ENCODE measurements at places on chromosomes 5 and 9.

DNA sequence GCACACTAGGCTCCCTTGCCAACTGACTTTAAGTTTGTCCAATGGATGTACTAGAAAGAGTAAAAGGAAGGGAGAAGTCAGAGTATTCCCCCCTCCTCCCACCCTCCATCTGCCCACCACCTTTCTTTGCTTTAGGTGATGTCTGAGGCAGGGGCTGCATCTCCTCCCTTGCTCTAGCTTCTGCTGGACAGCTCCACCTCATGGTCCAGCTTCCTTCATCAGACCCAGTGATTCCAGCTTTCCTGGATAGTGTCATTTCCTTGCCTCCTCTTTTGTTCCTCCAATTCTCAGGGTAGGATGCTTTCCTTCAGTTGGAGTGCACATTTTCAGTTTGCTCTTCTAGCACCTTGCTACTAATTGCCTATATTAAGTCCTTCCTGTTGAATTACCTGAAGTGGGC, 67.4 kb downstream of the RAD23B start:
- DNase-seq = no peak

DNA sequence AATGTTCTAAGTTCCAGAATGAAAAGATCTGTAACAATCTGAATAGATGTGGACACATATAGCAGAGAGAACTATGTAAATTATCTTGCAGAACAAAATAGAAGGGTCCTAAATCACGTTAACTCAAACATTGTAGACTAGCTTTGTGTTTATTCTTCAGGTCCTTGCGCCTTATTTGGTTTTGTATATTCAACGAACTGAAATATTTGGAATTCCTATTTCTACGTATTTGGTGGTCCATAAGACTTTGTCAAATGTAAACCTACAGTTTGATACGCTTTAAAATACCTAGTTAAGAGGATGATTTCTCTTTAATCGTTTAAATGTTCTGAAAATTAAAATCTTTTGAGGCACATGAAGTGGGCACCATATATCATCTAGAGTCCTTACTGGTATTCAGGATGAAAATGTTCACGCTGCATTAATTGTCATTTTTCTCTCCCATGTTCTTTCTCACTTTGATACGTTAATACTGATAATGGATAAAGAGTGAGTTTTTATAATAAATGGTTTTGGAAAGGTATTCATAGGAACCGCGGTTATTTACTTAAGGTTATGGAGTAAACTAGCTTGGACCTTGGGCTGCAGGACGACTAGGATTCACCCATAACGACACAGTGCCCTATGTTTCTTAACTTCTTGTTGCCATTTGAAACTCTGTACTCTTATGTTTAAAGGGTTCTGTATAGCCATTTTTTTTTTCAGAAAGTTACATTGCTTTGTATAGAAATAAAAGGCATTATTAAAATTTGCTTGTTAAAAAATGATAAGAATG, 45.3 kb downstream of the NDFIP1 start:
- no peak for DNase-seq

DNA sequence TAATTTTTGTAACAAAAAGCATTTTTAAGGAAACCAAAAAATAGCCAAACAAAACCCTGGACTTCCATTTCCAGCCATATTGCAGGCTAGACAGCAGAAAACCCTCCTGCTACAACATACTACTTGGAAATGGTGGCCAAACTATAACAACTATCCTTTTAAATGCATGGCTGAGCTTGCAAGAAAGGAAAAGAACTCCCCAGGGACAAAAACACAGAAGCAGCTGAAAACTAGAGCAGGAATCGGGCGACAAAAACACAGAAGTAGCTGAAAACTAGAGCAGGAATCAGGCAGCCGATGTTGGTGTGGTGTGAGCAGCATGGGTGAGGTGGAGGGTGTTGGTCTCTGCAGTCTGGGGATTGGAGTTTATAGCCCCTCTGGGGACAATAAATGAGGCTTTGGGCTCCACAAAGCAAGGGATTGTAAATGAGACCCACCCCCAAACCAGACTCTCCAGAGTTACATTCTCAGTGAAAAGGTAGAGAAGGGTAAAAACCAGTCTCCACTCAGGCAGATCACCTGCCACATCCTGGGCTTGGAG, 95.2 kb downstream of the C9orf50 start:
- DNase-seq = no peak

- DNase-seq = no peak
Observed at GRCh38 chr5:59554501-59554900, 339.0 kb downstream of the PDE4D start.

- DNase-seq = no peak
Observed at GRCh38 chr5:130706696-130707095, 458.4 kb downstream of the HINT1 start.

- no peak for DNase-seq
Observed at GRCh38 chr5:88685591-88686541, 197.1 kb downstream of the MEF2C start.

GRCh38 chr9:19405771-19406170, 3.0 kb upstream of the ACER2 start:
- DNase-seq = no peak

GRCh38 chr9:86662890-86663468, 284.3 kb downstream of the GAS1 start:
- no peak for DNase-seq

DNA sequence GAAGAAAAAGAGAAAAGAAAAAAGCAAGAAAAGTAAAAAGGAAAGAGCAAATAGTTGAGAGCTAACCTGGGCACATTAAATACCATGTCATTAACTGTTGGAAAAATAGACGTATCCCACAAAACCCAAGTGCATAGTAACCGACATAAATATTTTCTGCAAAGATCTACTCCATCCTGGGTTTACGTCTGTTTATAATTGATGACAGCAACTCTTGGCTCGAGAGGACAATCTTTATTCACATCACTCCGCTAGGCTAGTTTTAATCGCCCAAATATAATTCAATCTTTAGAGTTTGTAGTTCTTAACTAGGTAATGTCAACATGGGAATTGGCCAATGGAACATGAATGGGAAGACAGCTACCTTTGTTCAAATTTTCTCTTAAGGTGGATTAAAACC, 321.7 kb upstream of the TNC start:
- no peak for DNase-seq

DNA sequence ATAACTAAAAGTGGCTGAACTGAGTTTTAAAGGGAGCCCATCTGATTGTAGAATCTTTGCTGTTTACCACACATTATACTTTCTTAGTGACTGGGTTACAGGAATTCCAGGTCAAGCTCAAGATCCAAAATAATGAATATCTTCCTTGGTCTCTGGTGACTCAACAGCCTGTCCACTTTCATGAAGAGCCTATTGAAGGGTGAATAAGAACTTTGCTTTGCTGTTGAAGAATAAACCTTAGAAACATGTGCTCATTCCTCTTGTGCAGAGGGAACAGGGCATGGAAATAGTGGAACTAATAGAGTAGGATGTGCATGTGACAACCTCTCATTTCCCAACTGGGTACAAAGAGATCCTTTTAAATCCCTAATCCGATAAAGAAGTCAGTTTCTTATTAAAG, 21.4 kb downstream of the ALDH1A1 start:
- no peak for DNase-seq

DNA sequence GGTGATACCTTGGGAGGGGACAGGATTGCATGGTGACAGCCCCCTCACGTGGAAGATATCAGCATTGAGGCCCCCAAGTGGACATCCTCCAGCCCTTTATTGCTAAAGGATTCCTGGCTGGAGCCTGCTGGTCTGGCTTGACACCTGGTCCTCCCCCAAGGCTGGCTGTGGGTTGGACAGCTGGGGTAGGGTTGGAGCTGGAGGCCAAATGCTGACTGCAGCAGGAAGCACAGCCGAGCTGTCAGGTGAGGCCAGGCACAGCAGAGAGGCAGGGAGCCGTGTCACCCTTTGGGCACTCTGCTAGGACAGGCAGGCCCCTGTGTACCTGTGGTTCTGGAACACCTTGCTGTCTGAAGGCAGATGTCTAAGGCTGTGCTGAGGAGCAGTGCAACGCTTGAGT, 2.2 kb downstream of the CACFD1 start:
- no peak for DNase-seq

DNA sequence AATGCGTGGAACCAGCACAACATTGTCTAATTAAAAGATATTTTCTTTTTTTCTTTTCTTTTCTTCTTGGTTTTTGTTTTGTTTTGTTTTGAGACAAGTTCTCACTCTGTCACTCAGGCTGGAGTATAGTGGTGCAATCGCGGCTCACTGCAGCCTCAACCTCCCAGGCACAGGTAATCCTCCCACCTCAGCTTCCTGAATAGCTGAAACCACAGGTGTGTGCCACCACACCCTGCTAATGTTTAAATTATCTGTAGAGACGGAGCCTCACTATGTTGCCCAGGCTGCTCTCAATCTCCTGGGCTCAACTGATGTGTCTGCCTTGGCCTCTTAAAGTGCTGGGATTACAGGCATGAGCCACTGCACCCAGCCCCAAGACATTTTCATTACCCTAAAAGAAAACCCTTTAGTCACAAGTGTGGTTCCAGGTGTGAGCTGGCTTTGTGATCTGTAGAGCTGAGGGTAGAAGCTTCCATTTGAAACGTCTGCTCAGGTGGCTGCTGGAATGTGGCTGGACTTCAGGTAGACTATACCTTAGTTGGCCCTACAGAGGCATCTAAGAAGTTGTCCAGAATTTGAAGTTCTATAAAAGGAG, 19.1 kb upstream of the NEK6 start:
- DNase-seq = no peak

- DNase-seq = peak; percentile 71
Observed at GRCh38 chr9:27427272-27427643, 96.8 kb upstream of the IFNK start.

DNA sequence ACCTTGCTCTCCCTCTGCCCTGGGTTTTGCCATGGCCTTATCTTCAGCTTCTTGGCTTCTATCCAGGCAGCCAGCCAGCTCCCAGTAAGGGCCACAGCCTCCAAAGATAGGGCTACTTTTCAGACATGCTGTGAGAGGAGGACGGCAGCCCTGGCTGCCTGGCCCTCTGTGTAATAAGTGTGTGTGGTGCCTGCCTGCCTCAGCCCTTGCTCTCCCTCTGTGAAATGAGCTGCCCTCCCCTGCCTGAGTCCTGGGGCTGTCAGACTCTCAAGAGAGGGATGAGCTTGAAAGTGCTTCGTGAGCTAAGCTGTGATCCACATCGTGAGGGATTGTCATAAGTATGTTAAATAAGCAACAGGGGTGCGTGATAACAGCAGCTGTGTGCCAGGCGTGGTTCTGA, 8.1 kb downstream of the NDST1 start:
- peak; percentile 42 for DNase-seq

DNA sequence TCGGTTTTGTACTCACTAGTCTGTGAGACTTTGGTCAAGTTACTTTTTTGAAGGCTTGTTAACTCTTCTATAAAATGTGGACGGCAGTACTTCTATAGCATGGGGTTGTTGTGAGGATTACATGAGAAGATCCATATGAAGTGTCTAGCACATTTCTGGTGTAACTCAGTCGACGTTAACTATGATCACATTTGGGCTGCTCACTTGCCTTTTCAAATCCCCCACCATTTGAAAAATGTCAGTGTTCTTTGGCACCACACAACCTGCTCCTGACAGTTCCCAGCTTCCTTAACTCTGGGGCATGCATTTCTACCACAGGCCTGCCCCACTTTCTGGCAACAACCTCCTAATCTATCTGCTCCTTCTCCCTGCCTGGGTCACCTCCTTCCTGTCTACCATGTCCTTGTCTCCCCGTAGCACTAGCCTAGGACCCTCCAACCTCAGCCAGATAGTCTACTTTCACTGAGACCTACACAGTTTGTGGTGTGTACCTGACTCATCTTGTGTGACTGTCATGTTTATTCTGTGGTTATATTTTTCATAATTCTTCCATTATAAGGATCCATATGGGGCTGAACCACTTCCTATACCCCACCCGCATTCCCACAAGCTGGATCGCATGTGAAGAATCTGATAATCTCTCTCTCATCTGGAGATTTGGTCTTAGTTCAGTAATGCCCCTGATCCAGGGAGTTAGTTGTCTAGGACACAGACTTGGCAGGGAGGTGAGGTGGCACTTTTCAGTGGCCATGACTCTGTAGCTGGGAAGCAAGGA, 30.2 kb upstream of the BASP1 start:
- DNase-seq = peak; percentile 95

GRCh38 chr9:98087420-98088354, 31.2 kb downstream of the NANS start:
- no peak for DNase-seq

DNA sequence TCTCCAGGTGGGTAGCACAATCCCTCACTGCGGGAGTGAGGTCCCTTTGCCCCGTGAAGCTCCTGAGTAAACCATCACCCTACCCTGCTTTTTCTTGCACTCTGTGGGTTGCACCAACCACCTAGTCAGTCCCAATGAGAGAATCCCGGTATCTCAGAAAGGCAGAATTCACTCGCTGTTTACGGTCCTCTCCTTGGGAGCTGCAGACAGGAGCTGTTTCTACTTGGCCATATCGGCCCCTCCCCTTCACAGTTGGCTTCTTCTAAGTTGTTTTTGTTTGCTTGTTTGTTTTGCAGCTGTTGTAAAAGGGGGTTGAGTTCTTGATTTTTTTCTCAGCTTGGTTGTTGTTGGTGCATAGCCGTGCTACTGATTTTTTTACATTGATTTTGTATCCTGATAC, 237.0 kb upstream of the RASA1 start:
- no peak for DNase-seq

- DNase-seq = no peak
Observed at GRCh38 chr9:72193478-72193881, 44.2 kb downstream of the GDA start.

DNA sequence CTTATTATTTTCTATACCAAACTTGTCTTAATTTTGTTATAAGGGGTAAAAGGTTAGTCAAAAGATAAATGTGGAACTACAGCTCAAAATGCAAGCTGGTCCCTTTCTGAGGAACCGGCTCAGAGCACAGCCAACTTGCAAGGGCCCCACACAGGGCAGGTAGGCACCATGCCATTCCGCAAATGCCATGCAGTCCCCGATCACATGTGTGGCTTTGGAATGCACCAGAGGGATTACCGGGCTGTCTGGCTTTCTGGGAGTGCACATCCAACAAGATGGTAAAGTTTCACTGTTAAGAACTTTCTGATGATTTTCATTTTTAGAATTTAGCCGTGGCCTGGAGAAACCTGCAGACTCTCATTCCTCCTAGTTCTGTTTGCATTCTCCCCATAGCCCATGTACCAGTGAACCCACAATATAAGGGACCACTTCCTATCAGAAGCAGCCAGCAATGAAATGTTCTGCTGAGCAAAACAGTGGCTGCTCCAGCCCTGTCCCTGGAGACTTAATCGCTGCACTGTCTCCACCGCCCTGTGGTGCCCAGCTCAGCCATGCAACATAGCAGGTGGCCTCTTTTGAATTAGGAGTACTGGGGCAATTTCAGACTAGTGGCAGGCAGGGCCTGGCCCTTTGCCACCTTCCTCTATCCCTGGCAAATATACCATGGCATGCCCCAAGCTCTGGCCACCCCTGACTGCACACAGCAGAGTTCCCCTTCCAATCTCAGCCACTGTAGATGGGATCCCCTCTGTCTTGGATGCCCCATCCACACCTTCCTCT, 11.4 kb downstream of the SHB start:
- DNase-seq = no peak
